Stimulated activated CD8-positive, alpha-beta memory T cell treated with anti-CD3 and anti-CD28 coated beads, Interleukin-2, amount 100 ng/mL, for 1 hour (primary cell): ENCODE measurements at places on chromosomes 7 and 10.

- no peak for DNase-seq
Observed at GRCh38 chr10:5343979-5344378, 20.8 kb upstream of the UCN3 start.

- no peak for DNase-seq
Observed at GRCh38 chr7:1715671-1716074, 45.6 kb downstream of the ELFN1 start.

GRCh38 chr10:119947300-119947699 is 54.8 kb downstream of the SEC23IP start:
- DNase-seq = no peak

DNA sequence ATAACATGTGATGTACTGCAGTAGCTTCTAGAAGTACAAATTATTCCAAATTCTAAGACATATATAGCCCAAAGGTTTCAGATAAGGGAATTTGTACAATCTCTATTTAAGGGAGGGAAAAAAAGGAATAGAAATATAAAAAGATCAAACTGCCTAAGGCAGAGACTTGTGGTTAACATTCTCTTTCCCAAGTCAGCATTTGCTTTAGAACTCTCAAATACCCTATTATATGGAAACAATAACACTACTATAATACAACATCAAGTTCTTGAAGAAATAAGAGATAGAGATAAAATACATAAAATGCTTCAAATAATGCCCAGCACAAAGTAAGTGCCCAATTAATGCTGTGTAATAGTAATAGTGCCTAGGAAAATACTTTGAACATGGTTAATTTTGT is 123.1 kb downstream of the CRPPA start:
- no peak for DNase-seq

GRCh38 chr10:115944538-115944937 is 328.5 kb downstream of the GFRA1 start:
- no peak for DNase-seq

- DNase-seq = no peak
Observed at GRCh38 chr7:94264756-94265155, 129.9 kb upstream of the COL1A2 start.

- no peak for DNase-seq
Observed at GRCh38 chr10:78640796-78641636, 427.8 kb upstream of the ZMIZ1 start.
